ENCODE measurements at places on chromosomes 1 and 21.

DNA sequence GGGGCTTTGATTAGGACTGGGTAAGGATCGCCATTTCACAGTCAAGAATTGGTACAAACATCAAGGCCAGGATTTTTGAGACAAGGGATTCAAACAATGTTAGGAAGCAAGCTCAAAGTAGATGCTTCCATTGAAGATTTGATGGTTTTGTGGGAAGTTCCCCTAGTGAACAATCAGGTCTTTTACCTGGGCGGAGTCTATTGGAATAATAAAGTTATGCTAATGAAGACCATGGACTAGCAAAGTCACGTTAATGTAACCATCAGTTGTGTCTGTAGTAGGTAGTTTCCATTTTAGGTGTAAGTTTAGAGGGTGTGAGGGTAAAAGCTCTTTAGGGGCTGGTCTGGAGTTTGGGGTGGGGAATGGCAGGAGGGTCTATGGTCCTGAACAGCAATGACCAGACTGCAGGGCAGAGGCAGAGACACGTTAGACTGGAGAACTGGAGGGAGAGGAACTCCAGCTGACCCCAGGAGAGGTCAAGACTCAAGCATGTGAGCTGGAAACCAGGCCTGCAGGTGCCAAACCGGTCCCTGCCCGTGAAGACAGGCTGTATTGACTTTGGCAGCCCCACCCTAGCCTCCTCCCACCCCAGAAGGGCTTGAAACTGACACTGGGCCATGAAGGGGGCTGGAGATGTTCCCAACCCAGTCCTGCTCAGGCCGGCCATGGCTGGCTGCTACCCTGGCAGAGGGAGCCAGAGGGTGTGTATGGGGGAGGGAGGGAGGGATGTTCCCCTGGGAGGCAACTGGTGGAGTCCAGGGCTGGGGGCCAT, 36.0 kb upstream of the GPR37L1 start:
- DNase-seq, result no peak

DNA sequence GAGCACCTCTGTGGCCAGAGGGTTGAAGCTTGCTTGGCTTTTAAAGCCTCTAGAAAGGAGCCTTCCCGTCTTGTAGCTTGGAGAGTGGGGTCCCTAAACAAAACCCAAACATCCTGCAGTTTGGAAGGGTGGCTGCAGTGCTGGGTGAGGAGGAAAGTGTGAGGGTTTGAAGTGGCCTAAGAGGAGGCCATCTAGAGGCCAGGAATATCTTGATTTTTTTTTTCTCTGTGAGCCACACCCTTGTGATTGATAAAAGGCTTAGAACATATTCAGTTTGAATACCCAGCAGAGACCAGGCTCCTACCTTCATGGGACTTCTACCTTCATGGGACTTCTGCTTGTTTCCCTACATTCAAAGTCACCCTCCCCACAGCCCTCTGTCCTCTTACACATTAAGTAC, 37.3 kb upstream of the PIGV start:
- DNase-seq, result no peak

DNA sequence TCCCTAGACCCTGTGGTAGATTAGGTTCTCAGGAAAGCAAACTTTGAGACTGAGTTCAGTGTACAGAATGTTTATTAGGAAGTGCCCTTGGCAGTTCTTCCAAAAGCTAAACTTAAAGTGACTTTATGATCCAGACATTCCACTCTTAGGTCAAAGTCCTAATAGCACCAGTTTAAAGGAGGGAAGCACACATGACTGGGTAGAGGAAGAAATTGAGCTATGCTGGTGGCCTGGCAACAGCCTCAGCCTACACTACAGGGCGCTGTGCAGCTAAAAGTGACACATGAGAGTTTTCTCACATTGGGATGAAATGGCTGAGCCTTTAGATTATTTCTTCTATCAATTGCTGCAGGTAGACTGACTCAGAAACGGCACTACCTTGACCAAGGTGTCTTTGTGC, 280.4 kb downstream of the BRINP2 start:
- no peak for DNase-seq

GRCh38 chr1:186535388-186536133, 74.6 kb upstream of the PDC start:
- DNase-seq, result no peak

DNA sequence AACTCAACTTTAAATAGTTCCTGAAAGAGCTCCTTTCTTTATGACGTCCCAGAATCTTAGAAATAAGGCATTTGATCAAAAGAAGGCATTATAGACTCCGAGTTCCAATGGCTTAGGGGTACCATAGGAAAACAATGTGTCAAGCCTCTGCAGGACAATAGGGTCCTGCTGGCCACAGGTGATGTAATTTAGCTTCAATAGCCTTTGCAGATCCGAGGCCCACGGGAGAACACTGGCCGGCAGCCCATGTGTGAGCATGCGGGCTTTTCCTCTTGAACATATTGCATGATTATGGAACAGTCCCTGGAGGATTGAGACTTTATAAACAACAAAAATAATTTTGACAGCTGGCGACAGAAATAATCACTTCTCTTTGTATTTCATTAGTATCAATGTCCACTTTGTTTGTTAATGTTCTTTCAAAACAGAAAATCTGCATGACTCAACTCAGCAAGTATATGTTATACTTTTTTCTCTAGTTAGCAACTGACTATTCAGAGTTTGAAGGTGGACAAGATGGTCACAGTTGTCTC, 49.0 kb upstream of the NR5A2 start:
- DNase-seq, result peak; percentile 18

DNA sequence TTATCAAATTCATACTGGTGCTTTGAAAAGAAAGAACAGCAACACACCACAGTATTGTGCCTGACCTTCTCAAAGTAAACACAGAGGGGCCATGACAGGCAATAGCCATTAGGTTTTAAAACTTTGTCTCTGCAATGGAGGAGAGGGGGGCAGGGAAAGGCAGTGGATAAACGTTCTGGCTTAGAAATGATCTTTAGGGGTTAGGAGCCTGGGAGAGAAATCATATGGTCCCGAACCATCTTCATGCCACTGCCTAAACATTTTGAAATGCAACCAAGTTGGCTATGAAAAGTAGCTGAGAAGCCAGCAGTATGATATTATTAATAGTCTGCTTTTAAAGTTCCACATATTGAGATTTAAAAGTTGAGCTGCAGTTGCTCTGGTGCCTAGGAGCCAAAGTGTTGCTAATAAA, 39.8 kb downstream of the PLPP3 start:
- DNase-seq, result no peak

DNA sequence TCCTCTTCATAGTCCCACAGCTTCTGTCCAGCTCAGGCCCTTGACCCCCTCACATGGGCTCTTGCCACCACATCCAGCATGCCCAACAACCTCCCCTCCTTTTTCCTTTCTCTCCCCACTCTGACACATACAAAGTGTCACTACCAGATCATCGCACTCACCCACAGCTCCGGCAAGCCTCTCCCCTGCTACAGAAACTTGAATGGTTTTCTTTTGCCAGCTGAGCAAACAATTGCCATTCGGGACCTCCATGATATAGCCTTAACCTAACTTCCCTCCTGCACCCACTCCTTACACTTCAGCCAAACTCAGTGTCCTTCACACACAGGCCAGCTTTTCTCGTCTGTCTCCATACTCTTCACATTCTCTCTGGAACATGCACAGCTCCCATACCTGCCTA, 43.3 kb downstream of the MAB21L3 start:
- no peak for DNase-seq

GRCh38 chr1:66920543-66920942, 4.1 kb downstream of the DNAI4 start:
- DNase-seq, result no peak

DNA sequence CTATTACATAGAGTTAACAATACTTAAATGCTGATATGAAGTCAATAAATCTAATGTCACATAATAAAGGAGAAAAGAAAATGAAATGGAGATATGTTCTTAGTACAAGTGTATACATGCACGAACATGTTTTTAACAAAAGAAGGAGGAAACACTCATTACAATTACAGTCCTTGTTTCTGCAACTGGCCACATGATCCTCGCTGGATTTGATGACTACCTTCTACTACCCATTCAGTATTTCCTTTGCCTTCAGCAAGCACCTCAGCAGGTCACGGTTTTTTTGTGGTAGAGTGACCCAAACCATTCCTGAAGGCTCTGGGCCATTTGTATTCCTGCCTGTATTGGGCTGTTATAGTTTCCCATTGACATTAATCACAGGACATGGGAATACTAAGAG, 172.8 kb upstream of the CXADR start:
- no peak for DNase-seq

- no peak for DNase-seq
Measured at GRCh38 chr1:111842411-111842810, 86.7 kb downstream of the DDX20 start.

DNA sequence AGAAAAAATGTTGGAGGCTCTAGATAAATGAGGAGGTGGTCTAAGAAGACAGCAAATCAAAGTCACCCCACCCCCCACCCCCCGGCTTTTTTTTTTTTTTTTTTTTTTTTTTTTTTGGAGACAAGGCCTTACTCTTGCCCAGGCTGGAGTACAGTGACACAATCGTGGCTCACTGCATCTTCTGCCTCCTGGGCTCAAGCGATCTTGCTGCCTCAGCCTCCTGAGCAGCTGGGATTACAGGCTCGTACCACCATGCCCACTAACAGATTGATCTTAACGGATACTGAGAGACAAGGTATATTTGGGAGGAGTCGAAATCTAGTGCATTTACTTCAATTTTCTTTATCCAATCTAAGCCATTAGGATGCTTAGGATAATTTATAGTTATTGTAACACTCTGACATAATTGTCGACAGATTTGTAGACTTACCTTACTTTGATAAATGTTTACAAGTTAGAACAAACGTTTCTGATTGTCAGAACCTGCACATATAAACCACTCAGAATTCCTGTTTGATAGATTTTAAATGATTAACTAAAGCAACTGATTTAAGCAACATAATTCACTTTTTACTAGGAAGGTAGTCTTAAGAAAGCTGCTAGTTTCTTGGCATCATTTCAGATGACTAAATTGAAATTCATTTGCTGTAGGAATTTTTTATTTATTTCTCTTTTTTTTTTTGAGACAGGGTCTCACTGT, 33.7 kb upstream of the NBL1 start:
- DNase-seq, result no peak

DNA sequence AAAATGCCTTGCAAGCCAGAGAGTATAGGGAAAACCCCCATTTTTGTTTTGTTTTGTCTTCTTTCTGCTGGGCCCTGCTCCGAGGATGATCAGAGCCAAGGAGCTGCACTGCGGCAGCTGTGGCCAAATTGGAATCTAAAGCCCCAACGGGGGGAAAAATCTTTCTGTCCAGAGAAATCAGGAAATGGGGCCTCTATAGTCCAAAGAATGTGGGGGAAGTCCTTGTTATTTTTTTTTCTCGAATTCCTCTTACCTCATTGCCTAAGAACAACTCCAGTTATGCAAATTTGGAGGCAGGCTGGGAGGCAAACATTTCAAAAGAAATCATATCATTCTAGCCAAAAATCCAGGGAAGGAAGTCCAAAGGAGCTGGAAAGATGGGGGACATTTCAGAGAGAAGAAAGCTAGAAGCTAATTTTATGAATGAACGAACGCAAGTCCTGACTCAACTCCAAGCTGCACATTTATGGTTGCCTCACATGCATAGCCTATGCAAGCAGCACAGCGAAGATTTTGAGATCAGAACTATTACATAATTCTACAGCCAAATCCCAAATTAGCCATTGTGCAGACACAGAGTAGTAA, 263.2 kb downstream of the KCTD3 start:
- no peak for DNase-seq

GRCh38 chr1:157472056-157472701, 80.1 kb downstream of the FCRL5 start:
- DNase-seq, result no peak

- no peak for DNase-seq
Measured at GRCh38 chr1:235906436-235906835, 39.7 kb upstream of the LYST start.

DNA sequence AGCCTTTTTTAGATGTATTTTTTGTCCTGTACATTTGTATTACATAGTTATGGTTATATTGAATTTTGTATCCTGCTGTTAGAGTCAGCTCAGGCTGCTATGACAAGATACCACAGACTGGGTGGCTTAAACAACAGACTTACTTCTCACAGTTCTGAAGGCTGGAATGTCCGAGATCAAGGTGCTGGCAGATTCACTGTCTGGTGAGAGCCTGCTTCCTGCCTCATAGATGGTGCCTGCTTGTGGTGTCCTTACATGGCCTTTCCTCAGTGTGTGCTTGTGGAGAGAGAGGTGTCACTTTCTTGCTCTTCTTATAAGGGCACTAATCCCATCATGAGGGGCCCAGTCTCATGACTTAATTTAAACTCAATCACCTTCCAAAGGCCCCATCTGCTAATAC, 23.1 kb upstream of the MYSM1 start:
- no peak for DNase-seq

- peak; percentile 98 for DNase-seq
Measured at GRCh38 chr1:2189459-2190425, 4.8 kb downstream of the FAAP20 start.

- DNase-seq, result no peak
Measured at GRCh38 chr1:114299331-114299975, 145.8 kb upstream of the SYT6 start.

DNA sequence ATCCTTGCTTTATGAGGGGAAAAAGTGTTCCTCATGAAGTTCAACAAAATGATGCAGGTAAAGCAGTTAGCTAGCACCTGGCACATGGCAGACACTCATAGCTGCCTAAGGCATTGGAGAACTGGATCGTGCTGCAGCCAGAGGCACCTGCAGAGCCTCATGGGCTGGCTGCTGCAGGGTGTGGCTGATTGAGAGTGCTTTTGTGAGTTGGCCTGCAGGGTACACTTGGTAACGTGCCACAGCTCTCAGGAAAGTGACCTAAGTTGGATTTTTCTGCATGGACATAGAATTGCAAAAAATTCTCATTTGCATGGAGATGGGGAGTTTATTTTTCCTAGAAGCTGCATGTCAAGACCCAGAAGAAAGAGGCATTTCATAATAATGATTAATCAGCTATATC, 31.6 kb upstream of the IL20 start:
- no peak for DNase-seq

GRCh38 chr1:183291802-183292514, 105.9 kb downstream of the LAMC2 start:
- no peak for DNase-seq

GRCh38 chr1:1119272-1119890, 3.5 kb upstream of the C1orf159 start:
- no peak for DNase-seq

GRCh38 chr21:39319251-39319756, 5.9 kb upstream of the BRWD1 start:
- DNase-seq, result peak; percentile 63

GRCh38 chr1:84721152-84721551, 30.9 kb upstream of the SSX2IP start:
- DNase-seq, result no peak
